ENCODE measurements at places on chromosomes 12 and 14.

GRCh38 chr12:79326663-79327062 is 364.1 kb downstream of the PAWR start:
- no peak for DNase-seq

- DNase-seq = no peak
Measured at GRCh38 chr12:105418229-105418628, 87.7 kb downstream of the C12orf75 start.

- no peak for DNase-seq
Measured at GRCh38 chr14:70808416-70809224, 693 bp downstream of the MAP3K9 start.

- no peak for DNase-seq
Measured at GRCh38 chr12:123319826-123320225, 44.8 kb downstream of the SBNO1 start.

DNA sequence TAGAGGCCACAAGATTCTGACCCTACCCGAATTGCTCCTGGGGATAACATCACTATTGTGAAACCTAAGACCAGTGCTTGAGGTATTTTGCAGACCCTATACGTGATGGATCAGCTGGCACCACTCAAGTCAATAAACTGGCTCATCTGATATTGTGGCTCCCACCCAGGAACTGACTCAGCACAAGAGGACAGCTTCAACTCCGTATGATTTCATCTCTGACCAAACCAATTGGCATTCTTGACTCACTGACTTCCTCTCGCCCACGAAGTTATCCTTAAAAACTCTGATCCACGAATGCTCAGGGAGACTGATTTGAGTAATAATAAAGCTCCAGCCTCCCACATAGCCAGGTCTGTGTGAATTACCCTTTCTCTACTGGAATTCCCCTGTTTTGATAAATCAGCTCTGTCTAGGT is 1036.1 kb upstream of the TMEM132C start:
- no peak for DNase-seq

DNA sequence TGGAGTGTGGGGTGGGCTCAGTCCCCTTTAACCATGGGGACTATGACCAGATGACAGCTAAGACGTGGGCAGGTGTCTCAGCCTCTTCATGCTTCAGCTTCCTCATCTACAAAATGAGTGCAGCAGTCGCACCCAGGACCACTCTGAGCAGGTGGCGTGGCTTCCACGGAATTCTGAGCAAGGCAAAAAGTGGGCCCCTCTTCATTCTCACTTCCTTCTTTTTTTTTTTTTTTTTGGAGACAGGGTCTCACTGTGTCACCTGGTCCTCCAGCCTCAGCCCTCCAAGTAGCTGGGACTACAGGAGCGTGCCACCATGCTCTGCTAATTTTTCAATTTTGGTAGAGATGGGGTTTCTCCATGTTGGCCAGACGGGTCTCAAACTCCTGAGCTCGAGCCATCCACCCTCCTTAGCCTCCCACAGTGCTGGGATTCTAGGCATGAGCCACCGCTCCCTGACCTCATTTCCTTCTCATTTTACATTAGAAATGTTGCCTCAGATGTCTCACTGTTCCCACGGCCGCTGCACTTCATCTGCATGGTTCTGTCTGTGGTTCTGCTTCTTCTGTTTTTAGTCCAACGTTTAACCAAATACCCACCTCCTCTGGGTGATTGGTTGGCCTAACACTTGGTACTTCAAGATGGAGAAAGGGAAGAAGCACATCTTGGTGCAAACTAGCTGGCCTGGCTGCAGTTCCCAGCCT is 41.3 kb upstream of the BCL7A start:
- DNase-seq = no peak

GRCh38 chr12:27244689-27245488 is 803 bp downstream of the STK38L start:
- DNase-seq = no peak

- no peak for DNase-seq
Measured at GRCh38 chr12:25705261-25705660, 152.2 kb upstream of the LMNTD1 start.

DNA sequence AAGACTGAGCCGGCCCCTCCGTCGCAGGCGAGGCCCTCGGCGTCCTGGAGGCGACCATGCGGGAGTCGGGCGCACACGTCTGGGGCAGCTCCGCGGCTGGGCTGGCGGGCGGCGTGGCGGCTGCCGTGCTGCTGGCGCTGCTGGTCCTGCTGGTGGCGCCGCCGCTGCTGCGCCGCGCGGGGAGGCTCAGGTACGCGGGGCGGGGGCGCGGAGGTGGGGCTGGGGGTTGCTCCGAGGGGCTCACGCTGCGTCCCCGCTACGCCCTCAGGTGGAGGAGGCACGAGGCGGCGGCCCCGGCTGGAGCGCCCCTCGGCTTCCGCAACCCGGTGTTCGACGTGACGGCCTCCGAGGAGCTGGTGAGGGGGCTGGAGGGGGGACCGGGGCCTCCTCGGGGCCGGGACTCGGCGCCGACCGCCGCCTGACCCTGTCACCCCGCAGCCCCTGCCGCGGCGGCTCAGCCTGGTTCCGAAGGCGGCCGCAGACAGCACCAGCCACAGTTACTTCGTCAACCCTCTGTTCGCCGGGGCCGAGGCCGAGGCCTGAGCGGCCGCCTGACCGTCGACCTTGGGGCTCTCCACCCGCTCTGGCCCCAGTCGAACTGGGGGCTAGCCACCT is 7.8 kb downstream of the AMN start:
- DNase-seq = no peak

DNA sequence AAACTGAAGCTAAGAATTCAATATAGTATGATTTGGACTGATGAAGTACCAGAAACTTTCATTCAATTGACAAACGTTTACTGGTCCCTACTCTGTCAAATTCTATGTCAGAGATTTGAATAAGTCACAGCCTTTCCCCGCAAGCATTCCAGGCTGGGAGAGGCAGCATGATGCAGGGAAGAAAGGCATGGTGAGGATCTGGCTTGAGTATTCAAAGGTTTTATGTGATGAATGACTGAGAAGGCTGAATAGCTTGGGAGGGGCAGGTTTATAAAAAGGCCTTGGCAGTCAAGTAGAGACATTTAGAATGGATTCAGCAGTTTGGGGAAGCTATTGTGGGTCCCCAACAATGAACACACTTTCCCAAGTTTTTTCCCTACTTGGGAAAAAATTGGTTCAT is 431.8 kb downstream of the DPF3 start:
- DNase-seq = no peak

- DNase-seq = no peak
Measured at GRCh38 chr12:47610686-47611252, 95.1 kb downstream of the RPAP3 start.

DNA sequence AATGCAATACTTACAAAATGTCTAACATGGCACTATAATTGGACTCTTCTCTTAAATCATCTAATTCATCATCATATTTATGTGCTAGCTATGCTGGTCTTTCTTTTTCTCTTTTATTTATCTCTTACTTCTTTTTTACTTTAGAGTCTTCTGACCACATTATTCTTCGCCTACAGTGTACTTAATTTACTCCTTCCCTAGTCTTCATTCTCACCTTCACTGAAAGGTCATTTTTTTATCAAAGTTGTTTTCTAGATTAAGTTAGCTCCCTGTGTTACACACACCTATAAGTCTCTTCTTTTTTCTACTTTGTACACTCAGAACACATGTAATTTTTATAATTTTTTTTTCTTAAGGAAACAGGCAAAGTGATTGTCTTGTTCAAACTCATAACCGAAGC is 1351.2 kb downstream of the FSCB start:
- DNase-seq = no peak

- DNase-seq = no peak
Measured at GRCh38 chr12:39372929-39373328, 70.0 kb downstream of the KIF21A start.

- no peak for DNase-seq
Measured at GRCh38 chr14:29814156-29815015, 113.3 kb downstream of the PRKD1 start.

- no peak for DNase-seq
Measured at GRCh38 chr14:84891404-84891803, 638.5 kb upstream of the FLRT2 start.

GRCh38 chr12:12918781-12919389 is 27.5 kb downstream of the GPRC5A start:
- no peak for DNase-seq

DNA sequence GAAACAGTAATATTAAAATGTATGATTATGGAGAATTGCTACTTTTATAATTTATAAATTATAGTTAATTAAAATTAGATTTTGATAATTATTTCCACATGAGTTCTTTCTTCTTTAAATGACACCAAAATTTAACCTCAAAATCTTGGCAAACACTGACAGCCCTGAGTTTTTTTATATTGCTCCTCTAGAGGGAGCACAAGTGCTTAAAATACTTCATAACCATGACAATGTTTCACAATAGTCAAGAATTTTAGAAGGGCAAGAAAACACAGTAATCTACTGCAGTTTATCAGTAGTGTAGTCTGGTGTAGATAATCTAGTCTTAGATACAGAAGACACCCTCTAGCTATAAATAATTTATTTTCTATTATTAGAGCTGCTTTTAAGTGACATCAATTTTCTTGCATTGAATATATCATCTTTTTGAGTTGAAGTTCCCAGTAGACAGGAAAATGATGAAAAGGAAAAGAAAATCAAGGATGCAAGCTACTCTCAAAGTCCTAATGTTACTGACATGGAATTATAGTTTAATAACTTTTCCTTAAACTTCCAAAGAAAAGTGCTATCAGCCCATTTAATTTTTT is 14.3 kb upstream of the PTGER2 start:
- no peak for DNase-seq

GRCh38 chr14:89856871-89857345 is 97.6 kb downstream of the EFCAB11 start:
- no peak for DNase-seq

- DNase-seq = no peak
Measured at GRCh38 chr12:1619587-1619986, 9.4 kb upstream of the WNT5B start.

DNA sequence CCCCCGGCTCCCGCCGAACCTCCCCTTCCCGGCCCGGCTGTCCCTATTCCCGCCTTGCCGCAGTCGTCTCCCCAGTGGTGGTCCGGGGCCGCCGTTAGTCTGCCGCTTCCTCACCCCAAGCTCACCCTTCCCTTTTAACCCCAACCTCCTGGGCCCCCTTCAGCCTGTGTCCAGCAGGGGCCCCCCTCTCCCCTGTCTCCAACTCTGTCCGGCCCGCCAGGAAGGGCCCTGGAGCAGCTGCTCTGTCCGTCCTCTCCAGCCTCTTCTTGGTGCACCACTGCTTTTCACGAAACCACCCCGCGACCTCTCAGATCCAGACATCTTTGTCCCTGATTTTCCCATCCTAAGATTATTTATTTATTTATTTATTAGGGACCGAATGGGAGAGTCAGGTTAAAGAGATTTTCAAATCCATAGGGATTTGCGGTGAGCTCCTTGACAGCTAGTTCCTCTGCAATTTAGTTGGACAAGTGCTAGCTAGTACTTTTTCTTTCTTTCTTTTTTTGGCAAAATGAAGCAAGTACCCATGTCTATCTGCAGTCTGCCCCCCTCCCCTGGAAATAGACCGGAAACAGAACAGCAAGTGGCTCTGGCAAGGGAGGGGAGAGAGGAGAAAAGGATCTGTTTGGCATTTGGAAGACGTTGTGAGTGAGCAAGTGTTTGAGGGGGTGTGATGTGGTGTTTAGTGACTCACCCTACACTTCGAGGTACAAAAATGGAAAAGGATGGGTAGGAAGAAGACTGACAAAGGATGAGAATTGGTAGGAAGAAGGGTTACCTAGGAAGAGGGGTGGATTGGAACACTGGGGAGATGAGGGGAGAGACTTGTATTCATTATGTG is 632 bp downstream of the UBR7 start:
- no peak for DNase-seq

GRCh38 chr14:23006188-23006534 is 3.8 kb downstream of the C14orf93 start:
- no peak for DNase-seq

GRCh38 chr12:3493043-3493858 is 2.2 kb downstream of the PRMT8 start:
- no peak for DNase-seq

DNA sequence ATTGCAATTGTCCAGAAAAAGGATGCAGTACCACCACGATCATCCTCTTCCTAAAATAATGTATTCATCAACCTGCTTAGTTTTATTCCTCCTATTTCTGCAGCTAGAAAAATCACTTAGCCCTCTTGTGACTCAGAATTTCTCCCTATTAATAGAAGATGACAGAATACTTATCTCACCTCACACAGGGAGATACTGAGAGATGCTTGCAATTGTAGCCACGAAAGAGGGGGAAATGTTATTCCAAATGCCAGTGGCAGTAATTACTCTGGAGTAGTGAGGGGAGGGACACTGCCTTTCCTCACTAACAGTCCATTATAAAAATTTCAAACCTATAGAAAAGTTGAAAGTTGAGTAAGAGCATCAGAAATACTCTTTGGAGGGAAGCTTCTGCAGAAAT is 11.8 kb upstream of the DUSP6 start:
- DNase-seq = no peak
